Cortex of kidney (tissue), 1 donor: ENCODE measurements at places on chromosomes 3 and 15.

GRCh38 chr3:138781012-138781470 is 53.7 kb downstream of the PIK3CB start:
- DNase-seq, result no peak

DNA sequence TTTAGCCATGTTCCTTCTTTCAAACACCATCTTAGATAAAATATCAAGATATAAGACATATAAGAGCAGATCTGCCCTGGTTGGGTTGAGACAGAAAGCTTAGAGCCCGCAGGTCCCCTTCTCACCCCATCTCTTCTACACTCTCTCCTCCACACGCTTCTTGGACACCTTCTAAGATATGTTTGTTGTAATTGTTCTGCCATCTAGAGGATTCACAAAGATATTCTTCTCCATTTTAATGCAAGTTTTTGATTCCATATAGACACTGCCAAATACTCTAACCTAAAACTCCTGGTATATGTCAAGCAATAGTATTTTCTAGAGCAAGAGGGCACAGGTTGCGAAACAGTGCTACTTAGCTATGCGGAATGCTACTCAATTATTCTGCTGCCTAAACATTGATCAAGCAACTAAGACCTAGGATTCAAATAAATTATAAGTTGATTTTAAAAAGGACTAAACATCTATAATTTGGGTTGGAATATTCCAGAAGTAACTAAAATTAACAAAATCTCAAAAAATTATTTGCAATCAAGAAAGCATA is 6.8 kb downstream of the CHRM5 start:
- no peak for DNase-seq

DNA sequence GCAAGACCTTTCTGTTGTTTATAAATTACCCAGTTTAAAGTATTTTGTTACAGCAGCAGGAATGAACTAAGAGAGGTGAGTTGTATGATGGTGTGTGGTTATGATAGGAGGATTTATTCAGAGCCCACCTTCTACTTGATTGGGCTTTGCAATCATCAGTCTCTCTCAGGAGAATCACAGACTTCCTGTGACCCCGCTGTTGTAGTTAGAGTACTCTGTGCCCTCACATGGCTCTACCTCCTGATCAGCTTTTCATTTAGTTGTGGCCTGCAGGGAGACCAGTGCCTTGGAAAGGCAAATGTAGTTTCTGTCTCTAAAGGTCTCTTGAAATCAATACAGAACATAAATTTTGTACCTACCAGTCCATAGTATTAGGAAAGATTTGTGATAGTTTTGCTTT is 7.6 kb upstream of the P2RY14 start:
- no peak for DNase-seq

DNA sequence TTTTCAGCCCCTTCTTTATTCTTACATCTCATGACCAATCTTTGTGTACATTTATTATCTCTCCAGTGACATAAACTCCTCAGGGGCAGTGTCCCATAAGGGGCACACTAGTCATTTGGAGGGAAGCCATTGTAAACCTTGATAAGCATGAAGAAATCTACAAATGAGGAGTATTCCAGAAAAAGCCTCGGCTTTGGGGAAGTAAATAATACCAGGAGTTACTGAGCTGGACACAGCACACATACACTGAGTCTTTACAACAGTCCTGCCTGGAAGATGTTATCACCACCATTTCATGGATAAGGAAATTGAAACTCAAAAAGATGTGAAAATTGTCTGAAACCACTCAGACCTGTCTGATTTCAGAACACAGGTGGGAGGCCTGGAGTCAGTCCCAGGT is 15.4 kb upstream of the POLR2M start:
- no peak for DNase-seq
